ENCODE measurements at places on chromosomes 1 and 21.
A peak's percentile ranks its signal among the peaks of the same experiment; 100 is the strongest.

DNA sequence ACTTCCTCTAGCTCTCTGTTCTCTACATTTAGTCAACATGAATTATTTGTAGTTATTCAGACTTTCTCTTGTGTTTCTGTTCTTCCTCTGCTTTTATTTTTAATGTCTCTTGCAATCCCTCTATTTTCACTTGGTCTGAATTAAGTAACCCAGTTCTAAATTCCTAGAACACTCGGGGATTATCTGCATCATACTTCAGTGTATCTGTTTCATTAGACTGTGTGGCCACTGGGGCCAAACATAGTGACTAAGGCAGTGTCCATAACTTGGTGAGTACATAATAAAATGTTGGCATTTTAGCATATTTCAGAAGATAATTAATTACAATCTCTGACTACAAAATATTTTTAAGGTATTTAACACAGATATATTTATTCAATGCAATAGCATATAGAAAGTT is 1087.2 kb upstream of the B3GALT2 start:
- no peak for DNase-seq

DNA sequence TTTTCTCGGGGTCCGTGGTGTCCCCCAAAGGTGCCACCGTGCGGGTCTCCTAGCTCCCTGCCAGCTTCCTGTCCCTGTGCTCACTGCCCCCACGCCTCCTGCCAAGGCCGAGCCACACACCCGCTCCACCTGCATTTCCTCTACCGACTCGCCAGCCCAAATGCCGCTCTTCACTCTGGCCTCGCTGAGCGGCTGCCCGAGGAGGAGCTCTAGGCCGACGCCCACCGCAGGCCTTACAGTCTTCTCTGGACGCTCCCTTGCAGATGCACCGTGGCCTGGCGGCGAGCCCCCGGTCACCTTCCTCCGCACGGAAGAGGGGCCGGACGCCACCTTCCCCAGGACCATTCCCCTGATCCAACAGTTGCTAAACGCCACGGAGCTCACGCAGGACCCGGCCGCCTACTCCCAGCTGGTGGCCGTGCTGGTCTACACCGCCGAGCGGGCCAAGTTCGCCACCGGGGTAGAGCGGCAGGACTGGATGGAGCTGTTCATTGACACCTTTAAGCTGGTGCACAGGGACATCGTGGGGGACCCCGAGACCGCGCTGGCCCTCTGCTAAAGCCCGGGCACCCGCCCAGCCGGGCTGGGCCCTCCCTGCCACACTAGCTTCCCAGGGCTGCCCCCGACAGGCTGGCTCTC is 26.3 kb downstream of the FTCD start:
- DNase-seq, result no peak

GRCh38 chr21:21632926-21633325 is 634.7 kb downstream of the NCAM2 start:
- no peak for DNase-seq

DNA sequence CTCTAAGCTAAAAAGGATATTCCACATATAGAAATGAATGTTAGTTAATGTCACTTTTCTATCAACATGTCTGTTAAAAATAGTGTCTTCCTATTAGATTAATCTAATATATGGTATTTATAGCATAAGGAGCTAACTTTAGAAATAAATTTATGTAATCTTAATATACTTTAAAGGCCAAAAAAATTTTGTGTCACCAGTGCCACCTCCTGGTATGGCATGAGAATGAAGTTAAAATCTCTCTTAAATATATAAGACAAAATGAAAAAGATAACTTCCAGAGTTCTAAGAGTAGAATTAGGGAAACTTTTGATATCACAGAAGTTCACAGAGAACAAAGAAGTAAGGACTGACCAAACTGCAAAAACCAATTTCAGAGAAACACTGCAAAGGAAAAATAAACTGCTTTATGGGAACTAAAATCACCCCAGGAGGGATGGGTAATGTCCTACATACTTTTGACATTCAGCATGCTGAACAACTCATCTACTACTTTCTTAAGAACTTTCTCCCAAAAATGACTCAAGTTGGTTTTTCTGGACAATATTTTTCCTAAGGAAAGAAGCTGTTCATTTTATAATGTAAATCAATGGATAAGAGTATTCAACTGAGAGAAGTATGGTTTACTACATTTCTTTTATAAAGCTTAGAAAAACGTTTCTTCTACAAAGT is 82.8 kb downstream of the TRIM33 start:
- DNase-seq, result no peak

DNA sequence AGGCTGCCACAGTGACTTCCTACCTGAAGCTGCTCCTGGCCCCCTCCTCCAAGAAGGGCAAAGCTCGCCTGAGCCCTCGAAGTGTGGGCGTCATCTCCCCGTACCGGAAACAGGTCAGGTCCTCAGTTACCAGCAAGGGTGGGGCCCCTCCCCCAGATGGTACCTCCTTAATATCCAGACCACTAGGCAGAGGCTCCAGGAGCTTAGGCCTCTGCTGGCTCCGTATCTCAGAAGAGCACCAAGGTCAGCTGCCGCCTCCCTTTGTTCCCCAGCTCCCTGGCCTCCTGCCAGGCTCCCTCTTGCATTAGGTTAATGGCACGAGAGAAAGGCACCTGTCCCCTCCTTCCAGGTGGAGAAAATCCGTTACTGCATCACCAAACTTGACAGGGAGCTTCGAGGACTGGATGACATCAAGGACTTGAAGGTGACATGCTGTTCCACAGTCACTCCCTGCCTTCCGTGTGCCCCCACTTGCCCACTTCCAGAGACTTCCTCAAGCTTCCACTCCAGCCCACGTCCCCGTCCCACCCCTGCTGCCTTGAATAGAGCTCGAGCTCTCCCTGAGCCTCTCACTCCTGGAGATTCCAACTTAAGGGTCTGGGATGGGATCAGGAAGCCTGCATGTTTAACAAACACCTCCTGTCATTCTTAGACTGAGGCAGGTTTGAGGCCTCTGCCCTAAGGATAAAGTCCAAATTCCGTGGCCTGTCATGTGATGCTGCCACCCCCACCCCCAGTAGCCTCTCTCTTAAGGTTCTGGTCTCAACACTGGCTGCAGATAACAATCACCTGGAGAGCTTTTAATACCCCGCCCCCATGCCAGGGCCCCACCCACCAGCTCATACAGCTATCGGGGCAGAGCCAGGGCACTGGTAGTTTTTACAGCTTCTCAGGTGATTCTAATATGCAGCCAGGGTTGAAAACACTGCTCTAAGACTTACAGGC is 8.3 kb downstream of the RHOC start:
- DNase-seq, result peak; percentile 71

DNA sequence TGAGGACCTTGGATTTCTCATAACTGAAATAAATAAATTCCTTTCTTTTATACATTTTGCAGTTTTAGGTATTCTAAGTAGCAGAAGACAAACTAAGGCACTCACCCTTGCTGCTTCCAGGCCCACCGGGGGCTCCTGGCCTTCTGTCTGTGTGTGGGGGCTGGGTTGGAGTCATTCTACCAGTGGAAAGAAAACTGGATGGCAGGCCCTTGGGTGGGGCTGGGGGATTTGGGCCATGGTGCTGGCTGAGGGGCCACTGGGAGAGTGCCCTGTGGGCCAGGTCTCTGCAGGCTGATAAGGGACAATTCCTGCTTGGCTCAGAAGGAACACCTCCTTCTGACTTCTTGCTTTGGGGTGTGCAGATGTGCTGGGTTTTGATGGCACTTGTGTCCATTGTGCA is 54.0 kb upstream of the CSF3R start:
- no peak for DNase-seq

- DNase-seq, result no peak
Observed at GRCh38 chr1:63958556-63958955, 184.7 kb downstream of the ROR1 start.

- DNase-seq, result no peak
Observed at GRCh38 chr1:951364-951763, 7.7 kb downstream of the NOC2L start.

DNA sequence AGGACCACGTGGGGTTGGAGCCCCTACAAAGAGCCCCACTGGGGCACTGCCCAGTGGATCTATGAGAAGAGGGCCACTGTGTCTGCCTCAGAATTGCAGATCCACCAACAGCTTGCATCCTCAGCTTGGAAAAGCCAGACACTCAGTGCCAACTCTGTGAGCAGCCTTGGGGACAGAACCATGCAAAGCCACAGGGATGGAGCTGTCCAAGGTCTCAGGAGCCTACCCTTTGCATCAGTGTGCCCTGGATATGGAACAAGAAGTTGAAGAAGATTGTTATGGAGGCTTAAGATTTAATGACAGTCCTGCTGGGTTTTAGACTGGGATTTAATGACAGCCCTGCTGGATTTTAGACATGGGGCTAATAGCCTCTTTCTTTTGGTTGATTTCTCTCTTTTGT is 1670.9 kb downstream of the PLA2G4A start:
- DNase-seq, result no peak

DNA sequence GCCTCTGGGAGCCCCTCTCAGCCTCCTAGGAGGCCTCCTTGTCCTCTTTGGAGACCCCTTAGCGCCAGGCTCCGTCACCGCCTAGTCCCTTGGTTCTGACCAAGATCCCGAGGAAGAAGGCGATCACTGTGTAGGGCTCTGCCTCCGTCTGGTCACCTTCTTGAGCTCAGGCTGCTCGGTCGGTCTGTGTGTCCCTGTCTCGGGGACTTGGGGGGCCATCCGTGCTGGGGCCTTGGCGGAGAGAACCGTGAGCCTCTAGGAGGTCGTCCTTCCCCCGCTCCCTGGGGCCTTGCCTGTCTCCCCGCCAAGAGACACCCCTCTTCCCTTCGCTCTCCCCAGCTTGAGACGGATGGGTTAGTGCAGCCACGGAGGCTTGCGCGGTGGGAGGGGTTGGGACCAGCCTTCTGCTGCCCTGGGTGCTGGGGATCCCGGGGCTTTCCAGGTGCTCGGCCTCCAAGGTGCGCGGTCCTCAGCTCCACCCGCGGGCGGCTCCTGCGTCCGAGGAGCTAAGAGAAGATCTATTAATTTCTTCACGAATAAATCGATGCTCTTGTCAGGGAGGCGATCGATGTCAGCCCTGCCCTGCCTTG is 701 bp upstream of the INSRR start:
- peak; percentile 22 for DNase-seq

GRCh38 chr1:111886741-111887140 is 102.7 kb downstream of the KCND3 start:
- DNase-seq, result no peak

GRCh38 chr21:28325618-28326017 is 667.1 kb downstream of the LTN1 start:
- no peak for DNase-seq

- DNase-seq, result no peak
Observed at GRCh38 chr1:1917304-1917976, 1.6 kb downstream of the TMEM52 start.

- DNase-seq, result no peak
Observed at GRCh38 chr1:159927849-159928431, 2.6 kb upstream of the TAGLN2 start.

GRCh38 chr1:170537798-170538503 is 6.0 kb downstream of the GORAB start:
- DNase-seq, result no peak

- no peak for DNase-seq
Observed at GRCh38 chr1:110173466-110174105, 23.3 kb downstream of the SLC6A17 start.
